AG09319 (cell line): ENCODE measurements at places on chromosomes 11 and 22.

- no peak for DNase-seq
These were observed 108.4 kb upstream of the GRAMD1B start for GRCh38 chr11:123321636-123322035.

DNA sequence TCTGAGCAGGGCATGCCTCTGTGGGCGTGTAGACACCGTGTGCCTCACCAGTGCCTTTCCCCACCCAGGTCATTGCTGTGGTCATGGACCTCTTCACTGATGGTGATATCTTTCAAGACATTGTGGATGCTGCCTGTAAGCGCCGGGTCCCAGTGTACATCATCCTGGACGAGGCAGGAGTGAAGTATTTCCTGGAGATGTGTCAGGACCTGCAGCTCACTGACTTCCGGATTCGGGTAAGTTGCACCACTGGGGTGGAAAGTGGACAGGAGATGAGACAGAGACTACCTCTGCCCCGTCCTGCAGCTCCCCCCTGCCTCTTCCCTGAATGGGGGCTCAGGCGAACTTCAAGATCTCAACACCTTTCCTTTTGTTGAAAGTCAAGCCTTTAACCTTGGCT is 24.3 kb downstream of the FAM83F start:
- DNase-seq = no peak

DNA sequence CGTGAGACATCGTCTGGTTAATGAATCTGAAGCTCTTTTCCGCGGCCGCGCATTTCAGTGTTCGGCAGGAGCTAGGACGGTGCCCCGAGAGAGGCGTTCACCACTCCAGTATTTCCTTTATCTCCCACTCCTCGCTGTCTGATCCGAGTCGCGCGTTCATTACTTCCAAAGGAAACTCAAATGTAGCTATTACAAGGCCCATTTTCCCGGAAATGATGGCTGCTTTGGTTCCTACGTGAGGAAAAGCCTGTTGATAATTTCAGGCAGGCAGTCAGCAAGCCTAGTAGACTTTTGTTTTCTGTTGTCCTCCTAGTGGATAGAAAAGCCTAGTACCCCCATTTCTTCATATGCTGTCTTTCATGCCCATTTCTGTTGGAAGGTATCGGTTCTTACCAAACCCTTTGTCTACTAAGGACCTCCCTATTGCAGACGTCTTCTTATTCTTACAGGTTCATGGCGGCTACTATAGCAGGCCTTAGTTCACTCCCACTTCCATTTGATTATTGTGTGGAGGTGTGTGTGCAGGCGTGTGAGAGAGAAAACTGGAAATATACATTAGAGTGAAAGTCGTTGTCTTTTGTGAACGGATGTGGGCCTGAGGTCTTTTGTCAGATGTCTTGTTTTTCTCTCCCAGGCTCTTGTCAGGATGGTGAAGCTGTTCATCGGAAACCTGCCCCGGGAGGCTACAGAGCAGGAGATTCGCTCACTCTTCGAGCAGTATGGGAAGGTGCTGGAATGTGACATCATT is 737 bp downstream of the RBM4 start:
- no peak for DNase-seq

DNA sequence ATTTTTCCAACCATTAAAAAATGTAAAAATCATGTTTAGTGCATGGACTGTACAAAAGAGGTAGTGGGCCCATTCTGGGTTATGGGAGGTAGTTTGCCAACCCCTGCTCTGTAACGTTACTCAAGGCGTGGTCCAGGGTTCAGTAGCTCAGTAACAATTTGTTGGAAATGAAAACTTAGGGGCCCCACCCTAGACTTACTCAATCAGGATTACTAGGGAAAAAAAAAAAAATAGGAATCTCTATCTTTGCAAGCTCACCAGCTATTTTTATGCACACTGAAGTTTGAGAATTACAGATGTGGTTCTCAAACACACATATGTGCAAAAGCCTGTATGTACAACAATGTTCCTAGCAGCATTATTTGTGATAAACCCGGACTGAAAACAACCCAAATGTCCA is 17.3 kb upstream of the LMO2 start:
- DNase-seq = no peak

- DNase-seq = no peak
These were observed 62.6 kb upstream of the PHF21B start for GRCh38 chr22:45072322-45072903.

DNA sequence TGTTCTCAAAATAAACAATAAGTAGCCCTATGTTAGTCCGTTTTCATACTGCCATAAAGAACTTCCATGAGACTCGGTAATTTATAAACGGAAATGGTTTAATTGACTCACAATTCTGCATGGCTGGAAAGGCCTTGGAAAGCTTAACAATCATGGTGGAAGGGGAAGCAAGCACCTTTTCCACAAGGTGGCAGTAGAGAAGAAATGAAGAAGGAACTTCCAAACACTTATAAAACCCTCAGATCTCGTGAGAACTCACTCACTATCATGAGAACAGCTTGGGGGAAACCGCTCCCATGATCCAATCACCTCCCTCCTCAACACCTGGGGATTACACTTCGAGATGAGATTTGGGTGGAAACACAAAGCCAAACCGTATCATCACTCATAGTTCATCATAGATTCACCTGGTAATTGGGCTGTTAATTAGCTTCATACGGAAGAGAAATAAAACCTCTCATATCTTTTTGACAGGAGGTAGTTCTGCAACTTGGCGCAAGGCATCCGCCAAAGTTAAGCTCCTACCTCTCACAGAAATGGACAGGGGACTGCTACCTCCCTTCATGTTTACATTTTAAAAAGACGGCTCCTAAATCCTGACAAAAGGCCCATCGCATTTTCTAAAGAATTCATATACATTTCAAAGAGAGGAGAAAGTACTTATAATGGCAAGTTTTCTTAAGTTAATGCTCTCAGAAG is 49.0 kb downstream of the MUC15 start:
- DNase-seq = no peak

GRCh38 chr11:21461701-21462100 is 731.2 kb upstream of the ANO5 start:
- DNase-seq = no peak

DNA sequence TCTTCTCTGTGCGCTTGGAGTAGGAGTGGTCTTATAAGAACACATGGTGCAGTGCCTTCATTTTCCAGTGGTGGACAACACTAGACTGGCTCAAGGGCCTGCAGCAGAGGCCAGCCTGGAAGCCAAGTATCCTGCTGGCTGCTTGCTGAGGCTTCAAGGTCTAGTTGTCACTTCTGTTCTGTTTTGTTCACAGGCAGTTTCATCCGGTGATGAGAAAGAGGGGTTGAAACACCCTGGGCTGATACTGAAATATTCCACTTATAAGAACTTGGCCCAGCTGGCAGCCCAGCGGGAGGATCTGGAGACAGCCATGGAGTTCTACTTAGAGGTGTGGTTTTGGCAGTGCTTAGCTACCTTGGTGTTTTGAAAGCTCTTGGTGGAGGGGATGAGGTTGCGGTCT is 29.8 kb downstream of the CABIN1 start:
- DNase-seq = no peak

DNA sequence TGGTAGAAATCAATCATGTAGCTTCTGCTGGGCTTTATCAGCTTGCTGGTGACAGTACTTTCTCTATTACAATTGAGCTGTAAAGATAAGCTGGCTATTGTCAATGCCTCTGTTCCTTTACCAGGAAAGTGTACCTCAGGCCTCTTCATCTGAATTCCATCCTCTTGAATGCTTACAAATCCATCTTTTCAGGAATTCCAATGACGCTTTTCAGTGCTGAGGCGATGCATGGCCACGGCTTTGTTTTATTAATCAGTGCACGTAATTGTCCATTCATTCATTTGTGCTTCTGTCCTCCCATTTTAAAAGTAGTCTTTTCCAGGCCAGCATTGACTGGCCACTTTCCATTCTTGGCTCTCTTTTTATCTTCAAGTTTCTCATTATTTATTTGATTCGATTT is 202.0 kb downstream of the PGR start:
- DNase-seq = no peak

- DNase-seq = no peak
These were observed 13.8 kb downstream of the MMP20 start for GRCh38 chr11:102611291-102611690.

GRCh38 chr22:26681395-26681821 is 24.0 kb downstream of the MIAT start:
- no peak for DNase-seq

DNA sequence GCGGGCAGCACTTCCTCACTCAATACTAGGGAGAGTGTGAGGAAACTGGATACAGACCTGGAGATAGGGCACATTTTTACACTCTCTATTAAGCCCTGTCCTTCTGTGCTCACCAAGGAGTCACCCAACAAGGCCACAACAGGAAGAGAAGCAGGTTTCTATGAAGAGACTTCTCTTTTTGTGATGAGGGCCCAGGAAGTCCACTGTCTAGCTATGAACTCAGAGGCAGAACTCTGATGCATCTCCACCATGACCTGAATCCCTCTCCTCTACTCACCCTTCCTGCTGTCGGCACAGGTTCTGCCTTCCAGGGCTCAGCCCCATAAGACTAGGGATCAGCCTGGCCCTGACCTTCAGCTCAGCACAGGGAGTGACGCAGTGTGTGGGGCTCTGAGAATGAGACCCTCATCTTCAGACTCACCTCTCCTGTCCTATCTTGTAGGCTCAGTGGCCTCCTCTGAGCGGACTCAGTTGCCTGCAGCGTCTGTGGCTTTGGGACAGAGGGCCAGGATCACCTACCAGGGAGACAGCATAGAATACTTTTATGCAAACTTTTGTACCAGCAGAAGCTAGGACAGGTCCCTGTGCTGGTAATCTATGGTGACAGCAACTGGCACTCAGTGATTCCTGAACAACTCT is 49.3 kb upstream of the IGLL5 start:
- no peak for DNase-seq
